ENCODE measurements at places on chromosomes 11 and 22.

GRCh38 chr11:132772703-132773545 lies 759.4 kb downstream of the OPCML start:
- DNase-seq = no peak
- H3K27ac ChIP-seq = no peak overlapping the region
- H3K27me3 ChIP-seq = peaks cover 2% of the 10 kb centered on the region
- H3K4me1 ChIP-seq = peaks cover 2% of the 10 kb centered on the region

DNA sequence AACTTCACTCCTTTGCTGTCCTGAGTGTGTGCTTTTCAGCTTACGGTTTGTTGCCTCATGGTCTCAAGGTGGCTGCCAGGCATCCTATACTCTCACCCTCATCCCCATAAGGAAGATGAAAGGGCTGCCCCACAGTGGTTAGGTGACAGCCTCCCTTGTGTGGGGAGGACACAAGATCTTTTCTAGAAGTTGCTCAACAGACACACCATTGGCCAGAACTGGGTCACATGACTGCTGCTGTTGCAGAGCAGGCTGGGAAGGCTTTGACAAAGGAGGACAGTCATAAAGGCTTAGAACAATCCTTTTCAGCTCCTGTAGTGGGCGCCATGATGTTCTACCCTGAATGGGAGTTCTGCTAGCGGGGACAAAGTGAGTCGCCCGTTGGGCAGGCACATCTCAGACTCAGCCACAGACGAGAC lies 69.7 kb upstream of the RASD2 start:
- H3K36me3 ChIP-seq = no peaks in the 10 kb centered on the region
- H3K27me3 ChIP-seq = no peaks in the 10 kb centered on the region
- no peak for DNase-seq
- no peaks in the 10 kb centered on the region for H3K4me1 ChIP-seq
- H3K4me3 ChIP-seq = no peak overlapping the region
- H3K27ac ChIP-seq = no peak overlapping the region

DNA sequence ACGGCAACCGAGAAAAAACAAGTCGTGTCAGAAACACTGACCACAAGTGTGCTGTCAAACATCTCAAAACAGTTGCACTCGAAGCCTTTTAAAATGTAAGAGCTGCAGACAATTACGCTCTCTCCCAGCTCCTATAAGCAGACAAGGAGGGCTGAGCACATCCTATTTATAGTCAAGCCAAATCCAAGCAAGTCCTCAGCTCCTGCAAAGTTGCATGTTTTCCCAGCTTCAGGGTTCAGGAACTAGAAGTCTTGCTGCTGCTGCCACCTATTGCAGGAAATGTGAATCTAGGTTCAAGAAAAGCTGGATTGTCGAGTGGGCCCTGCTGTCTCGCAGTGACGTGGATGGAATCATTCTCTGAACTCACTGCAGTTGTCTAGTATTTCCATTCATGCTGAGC lies 15.5 kb downstream of the EFCAB6 start:
- no peak overlapping the region for H3K4me3 ChIP-seq
- no peaks in the 10 kb centered on the region for H3K27me3 ChIP-seq
- DNase-seq = no peak
- no peak overlapping the region for H3K27ac ChIP-seq
- no peaks in the 10 kb centered on the region for H3K36me3 ChIP-seq

DNA sequence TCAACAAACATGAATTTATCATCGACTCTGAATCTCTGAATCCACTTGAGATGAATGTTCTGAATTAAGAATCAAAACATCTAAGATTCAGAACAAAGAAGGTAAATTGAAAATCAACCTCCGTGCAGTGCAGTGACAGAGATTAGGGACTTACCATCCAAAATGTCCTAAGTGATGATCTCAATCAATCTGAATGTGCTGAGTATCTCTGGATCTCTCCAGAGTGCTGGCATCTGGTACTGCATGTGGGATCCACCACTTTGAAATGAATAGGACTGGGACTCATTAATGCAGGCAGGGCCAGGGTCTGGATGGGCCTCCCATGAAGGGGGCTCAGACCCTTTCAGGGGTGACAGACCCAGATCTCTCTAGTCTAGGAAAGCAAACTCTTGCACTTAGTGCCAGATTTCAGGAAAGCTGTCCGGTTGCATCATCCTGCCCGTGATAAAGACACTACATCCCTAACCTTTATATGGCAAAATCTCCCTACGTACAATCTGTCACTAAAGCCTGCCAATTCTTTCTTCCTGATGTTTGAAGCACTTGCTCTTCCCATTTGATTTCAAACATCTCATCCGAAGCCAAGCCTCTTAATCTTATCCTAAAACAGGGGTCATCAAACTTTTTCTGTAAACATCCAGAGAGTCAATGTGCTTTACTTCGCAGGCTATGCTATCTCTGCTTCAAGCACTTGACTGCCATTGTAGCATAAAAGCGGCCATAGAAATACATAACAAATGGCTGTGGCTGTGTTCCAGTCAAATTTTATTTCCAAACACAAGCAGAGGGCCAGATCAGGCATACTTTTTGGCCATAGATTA lies 263.3 kb downstream of the LARGE1 start:
- DNase-seq = no peak
- no peaks in the 10 kb centered on the region for H3K4me1 ChIP-seq
- no peak overlapping the region for H3K4me3 ChIP-seq
- H3K36me3 ChIP-seq = no peaks in the 10 kb centered on the region

GRCh38 chr22:38031491-38031890 lies 25.7 kb upstream of the PICK1 start:
- no peak overlapping the region for H3K27ac ChIP-seq
- no peak for DNase-seq
- no peaks in the 10 kb centered on the region for H3K27me3 ChIP-seq
- H3K4me3 ChIP-seq = no peak overlapping the region
- no peaks in the 10 kb centered on the region for H3K36me3 ChIP-seq

- H3K4me3 ChIP-seq = no peak overlapping the region
- H3K4me1 ChIP-seq = peaks cover 25% of the 10 kb centered on the region
Observed at GRCh38 chr11:111423250-111423615, 44.2 kb upstream of the POU2AF1 start.

All from thymus (tissue), 14 donors.